ENCODE measurements at places on chromosomes 6 and 20. TPM values are rescaled to one million over a fixed set of nuclear protein-coding genes. Genes with fewer than 3 reads are reported as not detected.

The NINL gene
- 13.6 TPM for total RNA-seq

The ADAT2 gene
- total RNA-seq: 3.9 TPM

The BAG2 gene
- total RNA-seq: 10.1 TPM

The NFKBIL1 gene
- total RNA-seq: 12.2 TPM

The HLA-DRA gene
- not detected for total RNA-seq

Measured in A549 treated with CpdA at 1 μM for 4 hours (cell line).